AG04449 (cell line): ENCODE measurements at places on chromosomes 11 and 22.

DNA sequence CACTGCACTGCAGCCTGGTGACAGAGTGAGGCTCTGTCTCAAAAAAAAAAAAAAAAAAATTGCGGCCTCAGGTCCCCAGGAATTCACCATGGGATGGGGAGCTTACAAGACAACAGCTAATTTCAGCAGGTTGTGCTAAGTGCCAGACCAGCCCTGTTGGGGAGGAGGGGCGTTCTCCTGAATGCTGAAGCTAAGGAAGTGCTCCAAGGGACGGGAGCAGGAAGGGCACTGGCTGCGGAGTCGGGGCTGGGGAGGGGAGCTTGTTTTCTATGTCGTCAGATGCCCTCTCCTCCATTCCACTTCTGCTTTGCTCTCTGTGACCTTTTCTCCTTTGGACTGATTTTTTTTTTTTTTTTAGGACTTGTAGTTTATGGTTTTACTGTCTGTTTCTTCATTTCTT lies 4.5 kb downstream of the ADAMTS15 start:
- no peak for DNase-seq

DNA sequence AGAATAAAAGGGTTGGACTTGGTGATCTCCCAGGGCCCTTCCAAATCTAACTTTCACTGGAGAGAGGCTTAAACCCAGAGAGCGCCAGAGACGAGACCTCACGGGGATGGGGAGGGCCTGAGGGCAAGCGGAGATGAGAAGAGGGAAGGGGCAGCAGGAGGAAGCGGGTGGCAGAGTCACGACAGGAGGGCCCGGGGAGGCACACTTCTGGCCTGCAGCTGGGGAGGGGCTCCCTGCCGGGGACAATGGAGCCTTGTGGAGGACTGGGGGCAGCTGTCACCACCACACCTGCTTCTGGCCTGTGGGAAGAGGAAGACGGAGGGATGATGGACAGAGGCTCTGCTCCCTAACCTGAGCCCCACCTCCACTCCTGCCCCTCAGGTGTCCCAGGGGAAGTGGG lies 40.2 kb downstream of the PDE2A start:
- DNase-seq, result no peak

DNA sequence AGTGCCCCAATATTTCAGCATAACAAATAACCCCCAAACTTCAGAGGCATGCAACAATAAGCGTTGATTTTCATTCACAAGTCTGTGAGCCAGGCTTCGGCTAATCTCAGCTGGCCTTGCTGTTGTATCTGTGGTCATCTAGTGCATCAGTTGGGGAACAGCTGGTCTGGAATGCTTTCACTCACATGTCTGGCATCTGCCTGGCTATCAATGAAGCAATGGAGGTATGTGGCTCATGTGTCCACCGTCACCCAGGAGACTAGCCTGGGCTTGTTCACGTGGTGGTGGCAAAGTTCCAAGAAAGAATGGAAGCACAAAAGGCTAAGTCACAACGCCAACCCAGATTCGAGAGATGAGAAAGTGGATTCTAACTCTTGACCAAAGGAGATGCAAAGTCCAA lies 304.8 kb upstream of the ISX start:
- no peak for DNase-seq

- DNase-seq, result no peak
Observed at GRCh38 chr22:27065279-27065678, 407.9 kb downstream of the MIAT start.

DNA sequence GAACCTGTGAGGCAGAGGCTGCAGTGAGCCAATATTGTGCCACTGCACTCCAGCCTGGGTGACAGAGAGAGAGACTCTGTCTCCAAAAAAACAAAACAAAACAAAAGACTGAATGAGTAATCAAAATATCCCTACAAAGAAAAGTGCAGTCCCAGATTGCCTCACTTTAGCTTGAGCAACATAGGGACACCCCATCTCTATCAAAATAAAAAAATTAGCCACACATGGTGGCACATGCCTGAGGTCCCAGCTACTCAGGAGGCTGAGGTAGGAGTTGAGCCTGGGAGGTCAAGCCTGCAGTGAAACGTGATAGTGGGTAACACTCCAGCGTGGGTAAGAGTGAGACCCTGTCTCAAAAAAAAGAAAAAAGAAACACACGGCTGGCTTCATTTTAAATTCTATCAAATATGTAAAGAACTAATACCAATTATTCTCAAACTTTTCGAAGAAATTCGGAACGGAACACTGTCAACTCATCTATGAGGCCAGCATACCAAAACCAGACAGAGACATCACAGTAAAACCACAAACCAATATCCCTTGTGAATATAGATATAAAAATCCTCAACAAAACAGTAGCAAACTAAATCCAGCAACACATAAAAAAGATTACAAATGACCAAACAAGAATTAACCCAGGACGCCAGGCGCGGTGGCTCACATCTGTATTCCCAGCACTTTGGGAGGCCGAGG lies 12.9 kb downstream of the CHEK2 start:
- no peak for DNase-seq

- DNase-seq, result no peak
Observed at GRCh38 chr11:68297812-68298658, 14.4 kb upstream of the LRP5 start.

GRCh38 chr11:78402847-78403246 lies 14.8 kb downstream of the GAB2 start:
- DNase-seq, result no peak

- no peak for DNase-seq
Observed at GRCh38 chr22:22103078-22103875, 120.7 kb upstream of the TOP3B start.

DNA sequence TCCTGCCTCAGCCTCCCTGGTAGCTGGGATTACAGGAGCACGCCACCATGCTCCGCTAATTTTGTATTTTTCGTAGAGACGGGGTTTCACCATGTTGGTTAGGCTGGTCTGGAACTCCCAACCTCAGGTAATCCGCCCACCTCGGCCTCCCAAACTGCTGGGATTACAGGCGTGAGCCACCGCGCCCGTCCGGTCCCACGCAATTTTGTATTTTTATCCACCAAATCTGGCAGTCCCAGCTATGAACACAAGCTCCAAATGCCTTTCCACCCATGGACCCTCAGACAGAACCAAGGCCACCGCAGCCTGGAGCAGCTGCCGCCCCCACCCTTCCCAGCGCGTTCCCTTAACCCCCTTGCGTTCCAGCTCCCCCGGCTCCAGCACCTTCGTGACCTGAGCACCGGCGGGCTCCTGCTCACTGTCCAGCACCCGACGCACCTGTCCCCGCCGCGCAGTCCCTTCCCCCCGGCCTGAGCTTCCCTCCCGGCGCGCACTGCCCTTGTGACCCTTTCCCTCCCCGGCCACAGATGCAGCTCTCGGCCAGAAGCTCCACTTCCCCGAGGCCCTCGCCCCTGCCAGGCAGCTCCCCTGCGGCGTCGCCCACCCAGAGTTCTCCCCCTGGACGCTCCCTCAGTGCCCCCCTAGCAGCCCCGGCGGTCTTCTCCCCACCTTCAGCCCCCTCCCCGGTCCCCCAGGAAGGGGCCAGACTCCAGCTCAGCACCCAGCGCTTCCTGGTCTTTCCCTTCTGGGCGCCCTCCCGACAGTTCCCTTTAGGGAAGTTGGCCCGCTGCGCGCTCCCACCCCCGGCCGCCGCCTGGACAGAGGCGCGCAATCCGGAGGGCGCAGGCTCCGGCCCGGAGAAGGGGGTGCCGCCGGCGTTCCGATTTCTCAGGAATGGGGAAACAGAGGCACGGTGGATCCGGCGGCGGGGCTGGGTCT lies 5.6 kb upstream of the ZBED4 start:
- no peak for DNase-seq

GRCh38 chr11:86696004-86696403 lies 23.6 kb upstream of the ME3 start:
- DNase-seq, result no peak
